ENCODE measurements at places on chromosomes 13 and 19.

DNA sequence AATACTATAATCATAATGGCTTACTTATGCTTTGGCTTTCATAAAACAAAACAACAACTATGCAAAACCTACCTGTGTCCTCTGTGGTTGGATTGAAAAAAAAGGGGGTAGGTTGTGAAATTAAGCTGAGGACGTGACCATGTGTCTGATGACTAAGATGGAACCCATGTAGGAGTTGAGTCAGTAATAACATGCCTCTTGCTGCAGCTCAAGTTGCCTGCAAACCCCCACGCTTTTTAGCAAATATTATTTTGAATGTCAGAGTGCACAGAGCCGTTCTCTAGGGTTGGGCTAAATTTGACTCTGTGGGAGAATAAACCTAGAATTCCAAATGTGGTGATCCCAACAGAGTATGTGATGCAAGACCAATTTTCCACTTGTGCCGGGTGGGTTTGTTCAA lies 209.3 kb downstream of the KCNRG start:
- DNase-seq = no peak

GRCh38 chr19:49287141-49287770 lies 37.7 kb downstream of the SLC6A16 start:
- no peak for DNase-seq

- DNase-seq = no peak
These were observed 26.8 kb downstream of the VWA8 start for GRCh38 chr13:41934120-41934519.

DNA sequence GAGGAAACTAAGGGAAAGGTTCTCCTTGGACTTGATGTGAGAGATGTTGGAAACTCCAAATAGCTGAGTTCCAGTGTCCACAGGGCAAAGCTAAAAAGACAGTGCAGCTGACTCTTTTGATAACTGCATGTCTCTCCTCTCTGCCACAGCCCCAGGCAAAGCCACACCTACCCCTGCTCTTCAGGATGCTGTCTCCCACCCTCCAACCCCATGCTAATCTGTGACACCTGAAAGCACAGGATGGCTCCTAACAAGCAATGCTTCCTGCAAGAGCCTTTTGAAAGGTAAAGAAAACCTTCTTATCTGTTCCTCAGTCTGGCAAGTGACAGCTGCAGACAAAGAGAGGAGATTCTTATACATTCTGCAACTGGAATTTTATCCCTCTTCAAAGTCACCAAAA lies 14.5 kb downstream of the SLC46A3 start:
- no peak for DNase-seq

GRCh38 chr19:9936326-9937000 lies at the start of gene OLFM2:
Gene OLFM2 (minus strand): TSS chr19:9936515. CDS start chr19:9936366, 149 bp downstream.
- DNase-seq = no peak

- no peak for DNase-seq
These were observed 63.9 kb downstream of the LATS2 start for GRCh38 chr13:20997301-20998161.
